ENCODE measurements at places on chromosomes 3 and 15.

GRCh38 chr3:183252973-183253527 lies at the start of gene B3GNT5:
B3GNT5 (plus strand) TSS chr3:183253253; CDS start chr3:183269799, 16,546 bp downstream.
- DNase-seq = peak; percentile 71

- no peak for DNase-seq
These were observed 64.1 kb upstream of the HEG1 start for GRCh38 chr3:125119752-125120378.

DNA sequence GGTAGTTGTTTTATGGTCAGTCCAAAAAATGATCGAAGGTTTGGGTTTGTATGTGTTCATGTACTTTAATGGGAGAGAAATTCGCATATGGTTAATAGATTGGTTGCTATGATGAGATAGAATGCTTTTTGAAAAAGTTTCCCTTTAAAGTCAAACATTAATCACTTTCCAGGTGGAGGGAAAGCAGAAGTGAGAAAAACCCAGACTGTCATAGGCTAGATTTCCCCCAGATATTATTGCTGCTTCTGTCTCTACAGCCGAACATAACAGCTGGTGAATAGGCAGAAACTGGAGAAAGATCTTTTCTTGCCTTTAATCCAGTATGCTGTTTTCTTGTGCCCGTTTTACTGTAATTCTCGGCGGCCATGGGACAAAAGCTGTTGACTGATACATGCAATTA lies 287.6 kb downstream of the SOX2 start:
- DNase-seq = no peak

GRCh38 chr3:160355826-160356225 lies 43.2 kb downstream of the IFT80 start:
- DNase-seq = no peak

DNA sequence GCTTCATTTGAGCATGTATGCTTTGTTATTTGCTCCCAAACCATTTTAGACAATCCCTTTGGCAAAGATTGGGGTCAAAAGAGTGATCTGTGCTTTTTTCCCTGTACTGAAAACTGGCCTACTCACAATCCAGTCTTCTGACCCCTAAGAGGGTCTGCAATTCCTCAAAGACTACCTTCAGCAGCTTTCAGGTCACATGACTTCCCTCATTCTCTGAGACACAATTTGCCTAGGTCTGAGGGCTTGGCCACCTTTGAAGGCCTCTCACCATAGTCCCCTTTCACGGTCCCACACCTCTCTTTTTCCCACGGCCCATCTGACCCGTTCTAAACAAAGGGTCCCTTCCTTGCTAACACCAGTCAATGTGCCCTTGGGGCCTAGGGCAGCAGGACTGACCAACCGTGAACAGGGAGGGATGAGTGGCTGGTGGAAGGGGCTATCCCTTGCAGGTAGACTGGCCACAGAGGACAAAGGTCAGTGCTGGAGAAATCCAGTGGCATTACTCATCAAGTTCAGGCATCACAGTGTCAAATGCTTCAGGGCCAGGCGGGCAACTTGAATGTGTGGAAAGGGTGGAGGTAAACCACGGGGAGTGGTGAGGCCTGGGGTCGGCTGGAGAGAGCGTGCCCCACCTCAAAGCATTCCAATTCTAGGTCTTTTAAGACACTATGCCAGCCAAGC lies 10.8 kb downstream of the RASL12 start:
- DNase-seq = no peak

DNA sequence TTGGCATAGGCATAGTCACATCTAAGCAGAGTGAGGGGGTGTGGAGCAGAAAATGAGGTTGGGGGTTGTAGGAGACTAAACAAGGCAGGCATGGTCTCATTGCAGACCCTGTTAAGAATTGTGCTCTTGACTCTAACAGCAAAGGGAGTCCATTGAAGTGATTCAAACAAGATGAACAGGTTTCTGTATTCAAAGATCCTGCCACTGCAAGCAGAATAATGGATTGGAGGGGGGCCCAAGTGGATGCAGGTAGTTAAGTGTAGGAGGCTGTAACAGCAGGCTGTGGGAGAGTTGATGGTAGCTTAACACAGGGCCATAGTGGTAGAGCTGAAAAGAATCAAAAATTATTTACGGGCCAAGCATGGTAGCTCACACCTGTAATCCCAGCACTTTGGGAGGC lies 34.4 kb downstream of the CASR start:
- DNase-seq = no peak

DNA sequence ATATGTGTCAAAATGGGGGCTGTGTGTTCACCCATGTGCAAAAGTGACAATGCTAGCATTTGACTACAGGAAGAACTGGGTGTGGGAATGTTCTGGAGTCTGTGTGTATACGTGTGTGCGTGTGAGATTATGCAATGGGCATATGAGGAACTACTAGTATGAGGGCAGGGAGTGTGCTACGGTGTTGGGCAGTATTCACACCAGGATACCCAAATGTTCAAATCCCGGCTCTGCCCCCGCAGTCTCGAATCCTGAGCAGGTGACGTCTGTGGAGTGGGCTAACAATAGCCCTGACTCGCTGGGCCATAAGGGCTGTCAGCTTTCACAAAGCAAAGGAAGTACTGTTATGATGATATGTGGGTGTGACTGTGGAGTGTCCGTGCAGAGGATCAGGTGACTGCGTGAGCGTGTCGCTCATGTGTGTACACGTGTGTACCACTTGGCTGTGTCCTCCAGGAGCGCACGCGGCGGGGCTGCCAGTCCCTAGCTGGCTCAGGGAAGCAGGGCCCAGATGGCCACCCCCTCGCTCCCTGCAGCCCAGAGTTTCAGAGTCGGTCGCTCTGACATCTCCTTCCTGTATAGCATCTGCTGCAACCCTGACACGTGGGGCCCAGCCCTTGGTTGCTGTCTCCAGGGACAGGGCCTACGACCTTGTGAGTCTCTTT lies 27.2 kb downstream of the IQSEC1 start:
- DNase-seq = no peak

DNA sequence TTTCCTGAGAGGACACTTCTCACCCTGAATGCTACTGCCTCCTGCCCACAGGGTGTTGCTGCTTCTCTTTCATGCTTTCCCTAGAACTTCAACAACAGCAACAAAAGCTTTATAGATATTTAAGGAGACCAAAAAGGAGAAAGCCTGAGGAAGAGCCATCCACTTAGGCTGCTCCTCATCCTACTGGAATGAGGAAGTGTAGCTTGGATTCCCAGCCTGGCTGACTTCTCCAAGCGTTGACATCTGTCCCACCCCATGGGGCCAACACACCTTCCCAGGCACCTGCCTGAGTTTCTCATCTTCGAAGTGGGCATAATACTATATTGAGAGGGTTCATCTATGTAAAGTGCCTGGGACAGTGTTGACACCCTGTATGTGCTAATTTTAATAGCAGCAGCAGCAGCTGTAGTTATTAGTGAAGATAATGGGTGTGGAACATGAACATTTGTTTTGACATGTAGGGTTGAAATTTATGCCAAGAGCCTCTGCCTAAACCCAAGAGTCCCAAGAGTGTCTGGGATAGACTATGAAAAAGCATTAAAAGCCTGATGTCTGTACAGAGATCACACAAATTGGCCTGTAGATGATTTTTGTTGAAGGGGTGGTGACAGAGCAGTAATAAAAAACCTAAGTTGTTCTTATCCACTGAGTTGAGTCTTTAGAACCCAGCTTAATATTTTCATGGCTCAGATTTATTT lies 96.5 kb upstream of the PIAS1 start:
- no peak for DNase-seq

DNA sequence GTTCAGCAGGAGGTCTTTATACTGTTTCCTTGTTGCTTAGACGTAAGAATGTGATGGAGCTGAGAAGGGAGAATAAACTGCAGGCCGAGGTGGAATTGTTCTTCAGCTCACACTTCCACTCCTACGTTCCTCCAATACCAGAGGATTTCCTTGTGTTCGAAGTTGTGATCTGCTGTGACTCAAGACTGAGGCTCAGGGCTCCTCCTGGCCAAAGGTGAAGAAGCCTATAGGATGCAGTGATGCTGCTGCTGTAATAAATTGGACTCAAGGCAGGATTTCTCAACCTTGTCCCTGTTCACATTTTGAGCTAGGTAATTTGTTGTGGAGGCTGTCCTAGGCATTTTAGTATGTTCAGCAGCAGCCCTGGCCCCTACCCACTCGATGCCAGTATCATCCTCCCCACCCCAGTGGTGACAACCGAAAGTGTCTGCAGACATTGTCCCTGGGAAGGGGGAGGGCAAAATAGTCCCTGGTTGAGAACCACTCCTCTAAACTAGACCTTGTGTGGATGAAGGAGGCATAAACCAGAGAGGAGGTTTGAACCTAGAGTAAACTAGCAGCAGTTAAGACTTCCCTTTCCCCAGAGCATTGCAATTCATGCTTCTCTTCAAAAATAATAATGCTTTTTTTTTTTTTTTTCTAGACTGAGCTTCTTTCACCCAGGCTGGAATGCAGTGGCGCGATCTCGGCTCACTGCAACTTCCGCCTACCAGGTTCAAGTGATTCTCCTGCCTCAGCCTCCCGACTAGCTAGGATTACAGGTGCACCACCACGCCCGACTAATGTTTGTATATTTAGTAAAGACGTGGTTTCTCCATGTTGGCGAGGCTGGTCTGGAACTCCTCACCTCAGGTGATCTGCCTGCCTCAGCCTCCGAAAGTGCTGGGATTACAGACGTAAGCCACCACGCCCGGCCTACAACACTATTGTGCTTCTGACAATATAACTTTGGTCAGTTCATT lies 11.1 kb downstream of the RAP2B start:
- DNase-seq = no peak

DNA sequence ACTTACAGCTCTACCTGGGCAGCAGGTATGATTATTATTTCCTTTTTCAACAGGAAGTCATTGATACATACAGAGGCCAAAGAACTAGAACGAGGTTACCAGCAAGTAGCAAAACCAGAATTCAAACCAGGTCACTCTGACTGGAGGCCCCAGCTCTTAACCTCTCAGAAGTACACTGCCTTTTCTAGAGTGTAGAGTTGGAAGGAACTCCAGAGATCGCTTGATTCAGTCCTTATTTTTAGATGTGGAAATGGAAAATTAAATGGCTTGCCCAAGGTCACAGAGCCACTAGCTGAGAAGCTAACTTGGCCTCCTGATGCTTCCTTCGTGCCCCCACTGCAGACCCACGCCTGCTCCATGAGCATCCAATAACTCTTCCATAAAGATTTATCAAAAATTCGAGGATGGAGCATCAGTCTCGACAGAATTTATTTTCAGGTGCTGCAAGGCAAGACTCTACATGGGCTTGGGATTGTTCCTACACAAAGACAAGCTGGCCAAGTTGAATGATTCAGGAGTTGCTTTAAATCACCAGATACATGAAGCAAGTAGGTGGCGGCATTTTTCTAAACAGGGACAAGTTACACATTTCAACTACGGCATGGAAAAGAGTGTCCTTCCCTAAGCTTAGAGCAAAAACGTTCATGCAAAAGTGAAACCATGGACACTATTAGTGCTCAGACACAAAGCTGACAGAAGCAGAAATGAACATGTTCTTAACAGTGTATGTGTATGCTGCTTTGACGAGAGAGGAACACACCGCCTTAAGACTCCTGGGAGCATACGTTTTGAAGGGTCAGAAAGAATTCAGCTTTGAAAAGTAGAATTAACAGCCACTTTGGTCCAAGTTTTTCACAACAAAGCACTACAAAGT lies 235.7 kb downstream of the THRB start:
- DNase-seq = no peak

DNA sequence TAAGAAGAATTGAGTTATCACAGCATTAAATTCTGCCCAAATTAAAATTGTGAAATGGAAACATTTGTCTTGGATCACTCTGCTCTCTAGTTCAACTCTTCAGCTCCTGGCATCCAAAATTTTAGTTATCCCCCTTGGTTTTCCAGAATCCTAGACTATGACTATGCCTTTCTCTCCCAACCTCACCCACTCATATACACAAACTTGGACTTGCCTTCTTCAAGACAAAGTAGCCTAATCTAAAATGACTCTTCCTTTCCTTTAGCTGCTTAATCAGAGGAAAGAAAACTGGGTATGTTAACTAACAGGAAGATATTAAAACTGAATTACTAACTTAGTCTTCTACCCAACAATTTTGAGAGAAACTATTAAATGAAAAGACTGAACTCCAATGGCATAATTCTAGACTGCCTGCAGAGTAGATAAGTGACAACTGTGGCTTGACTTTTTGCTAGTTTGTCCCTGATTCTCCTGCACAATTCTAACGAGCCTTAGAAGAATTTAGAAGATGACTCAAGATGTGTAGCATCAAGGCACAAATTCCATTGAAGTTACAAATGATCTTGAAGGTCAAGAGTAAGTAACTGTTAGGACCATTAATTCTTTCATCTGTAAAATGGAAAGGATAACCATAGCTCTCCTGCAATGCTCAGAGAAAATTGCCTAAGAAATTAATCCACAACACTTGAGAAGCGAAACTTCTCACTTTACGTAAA lies 5.2 kb upstream of the GOLIM4 start:
- DNase-seq = no peak

DNA sequence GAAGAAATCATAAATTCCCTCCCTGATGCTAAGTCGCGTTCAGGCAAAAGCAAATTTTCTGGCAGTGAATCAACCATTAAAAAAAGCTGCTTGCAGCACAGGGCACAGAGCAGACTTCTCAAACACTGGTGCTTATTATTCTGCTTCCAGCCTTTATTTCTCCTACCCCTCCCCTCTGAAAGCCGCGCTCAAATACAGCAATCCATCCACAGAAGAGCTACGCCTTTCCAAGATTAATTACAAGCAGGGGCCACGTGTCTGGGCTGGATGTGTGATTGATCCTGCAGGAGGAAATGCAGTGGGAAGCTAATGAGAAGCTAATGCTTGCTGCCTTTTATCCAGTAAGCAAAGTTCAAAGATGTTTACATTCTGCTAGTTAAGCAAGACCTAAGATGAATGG lies 134.9 kb upstream of the TOPAZ1 start:
- DNase-seq = no peak

DNA sequence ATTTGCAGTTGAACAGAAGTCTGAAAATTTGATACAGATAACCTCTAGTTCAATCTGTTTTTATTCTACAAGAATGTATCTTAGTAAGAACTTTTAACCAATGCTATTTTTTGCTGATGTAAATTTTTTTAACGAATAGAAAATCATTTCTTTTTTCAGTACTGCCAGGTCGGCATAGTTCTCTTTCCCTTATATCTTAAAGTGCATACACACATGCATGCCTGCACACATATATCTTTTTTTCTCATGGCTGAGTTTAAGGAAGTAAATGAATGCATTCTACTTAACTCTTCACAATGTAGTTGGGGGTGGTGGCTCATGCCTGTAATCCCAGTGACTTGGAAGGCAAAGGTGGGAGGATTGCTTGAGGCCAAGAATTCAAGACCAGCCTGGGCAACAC lies 48.4 kb downstream of the BLM start:
- no peak for DNase-seq

DNA sequence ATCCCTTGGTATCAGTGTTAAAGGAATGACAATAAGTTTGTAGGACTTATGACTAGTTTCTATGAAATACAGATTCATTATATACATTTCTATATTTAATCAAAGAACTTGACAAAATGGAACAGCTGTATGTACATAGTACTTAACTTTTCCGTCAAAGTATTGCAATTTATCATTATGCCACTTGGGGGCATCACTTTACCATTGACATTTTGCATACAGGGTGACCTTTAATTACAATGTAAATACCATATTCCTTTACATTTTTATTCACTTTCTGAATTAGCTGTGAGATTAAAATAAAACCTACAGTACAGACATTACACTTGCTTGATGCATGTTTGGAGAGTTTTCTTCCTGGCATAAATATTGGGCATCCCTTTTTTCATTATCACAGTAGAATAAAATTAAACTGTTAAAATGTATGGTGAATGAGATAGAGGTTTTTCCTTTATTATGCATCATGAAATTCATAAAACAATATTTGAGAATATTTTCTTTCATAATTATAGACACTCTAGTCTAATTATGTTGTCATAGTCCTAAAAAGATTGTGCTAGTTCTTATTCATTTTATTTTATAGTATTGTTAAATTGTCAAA lies 6.9 kb downstream of the NEK11 start:
- no peak for DNase-seq

Data from bone marrow (tissue), 2 donors.